ENCODE measurements at places on chromosomes 11 and 22.
A peak's percentile ranks its signal among the peaks of the same experiment; 100 is the strongest.

- DNase-seq, result no peak
Measured at GRCh38 chr11:65539744-65540289, 14.9 kb downstream of the SCYL1 start.

DNA sequence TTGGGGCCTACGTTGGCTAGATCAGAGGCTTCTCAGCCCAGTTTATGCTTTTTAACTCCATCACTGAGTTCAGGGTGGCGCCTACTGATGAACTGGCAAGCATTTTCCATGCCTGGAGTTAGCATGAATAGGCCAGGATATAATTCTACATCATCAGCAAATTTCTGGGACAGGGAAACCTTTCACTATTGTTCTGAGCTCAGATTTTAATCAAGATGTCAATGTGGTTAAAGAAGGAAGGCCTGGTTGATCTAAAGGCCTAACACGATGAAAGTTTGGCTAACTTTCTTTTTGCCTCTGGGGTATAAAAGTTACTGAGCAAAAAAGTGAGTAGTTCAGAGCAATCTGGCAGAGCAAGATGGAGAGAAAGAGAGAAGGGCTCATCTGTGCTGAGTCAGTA lies 21.7 kb upstream of the IFITM3 start:
- DNase-seq, result no peak

DNA sequence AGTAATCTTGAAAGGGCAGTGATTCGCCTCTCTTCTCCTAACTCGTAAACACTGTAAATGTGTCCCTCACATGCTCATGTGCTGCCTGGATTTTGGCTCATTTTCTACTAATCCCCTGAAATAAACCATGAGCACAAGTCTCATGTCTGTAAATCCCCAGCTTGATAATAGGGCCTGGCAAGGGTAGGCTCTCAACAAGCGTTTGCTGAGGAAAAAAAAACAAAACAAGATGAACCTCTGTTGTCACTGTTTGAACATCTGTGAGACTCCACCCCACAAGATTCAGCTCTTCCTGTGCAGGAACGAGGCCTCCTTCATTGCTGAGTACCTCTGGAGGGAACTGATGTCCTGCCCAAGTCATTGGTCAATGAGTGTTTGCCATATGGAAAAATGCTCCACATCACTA lies 4.5 kb upstream of the CYB5R2 start:
- no peak for DNase-seq

- no peak for DNase-seq
Measured at GRCh38 chr22:20792966-20793728, 19.2 kb downstream of the SERPIND1 start.

DNA sequence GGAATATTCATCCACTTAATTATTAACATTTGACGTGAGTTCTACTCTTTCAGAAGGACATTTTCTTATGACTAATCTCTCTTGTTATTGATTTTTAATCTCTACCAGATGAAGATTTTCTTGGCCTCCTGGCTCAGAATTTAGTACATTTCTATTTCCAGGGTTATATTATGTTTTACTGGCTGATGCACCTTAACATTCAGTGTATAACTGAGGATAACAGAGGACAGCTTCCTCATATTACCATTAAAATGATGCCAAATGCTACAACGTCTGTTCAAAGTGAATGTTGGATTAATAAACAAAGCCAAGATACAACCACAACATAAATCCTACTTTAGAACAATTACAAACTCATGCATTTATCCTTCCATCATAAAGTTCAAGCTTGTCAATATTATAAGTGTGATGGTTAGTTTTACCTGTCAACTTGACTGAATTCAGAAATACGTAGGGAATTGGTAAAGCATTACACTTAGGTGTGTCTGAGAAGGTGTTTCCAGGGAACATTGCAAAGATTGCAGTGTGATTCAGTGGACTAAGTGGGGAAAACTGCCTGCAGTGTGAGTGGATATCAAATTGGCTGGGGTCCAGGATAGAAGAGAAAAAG lies 485.2 kb downstream of the LRRC4C start:
- no peak for DNase-seq

DNA sequence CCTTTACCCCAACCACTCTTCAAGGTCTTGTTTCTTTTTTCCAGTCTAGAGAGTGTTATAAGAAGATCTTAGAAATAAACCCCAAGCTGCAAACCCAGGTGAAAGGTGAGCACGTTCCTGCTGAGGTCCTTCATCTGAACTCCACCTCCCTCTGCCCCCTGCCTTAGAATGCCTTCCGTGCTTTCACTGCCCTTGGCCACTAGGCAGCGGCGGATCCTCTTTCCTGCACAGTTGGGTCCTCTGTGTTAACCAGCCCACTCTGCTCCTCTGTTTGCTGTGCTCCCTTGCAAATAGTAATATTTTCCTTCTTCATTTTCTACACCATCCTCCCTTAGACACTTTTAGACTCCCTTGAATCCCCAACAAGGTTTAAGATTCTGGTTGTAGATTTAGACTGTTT lies 24.3 kb downstream of the TTC12 start:
- DNase-seq, result no peak

- DNase-seq, result no peak
Measured at GRCh38 chr11:116702772-116703385, 69.9 kb downstream of the BUD13 start.

GRCh38 chr11:131661132-131661531 lies 290.7 kb downstream of the NTM start:
- DNase-seq, result no peak

- no peak for DNase-seq
Measured at GRCh38 chr11:43952020-43952400, 9.6 kb downstream of the C11orf96 start.

DNA sequence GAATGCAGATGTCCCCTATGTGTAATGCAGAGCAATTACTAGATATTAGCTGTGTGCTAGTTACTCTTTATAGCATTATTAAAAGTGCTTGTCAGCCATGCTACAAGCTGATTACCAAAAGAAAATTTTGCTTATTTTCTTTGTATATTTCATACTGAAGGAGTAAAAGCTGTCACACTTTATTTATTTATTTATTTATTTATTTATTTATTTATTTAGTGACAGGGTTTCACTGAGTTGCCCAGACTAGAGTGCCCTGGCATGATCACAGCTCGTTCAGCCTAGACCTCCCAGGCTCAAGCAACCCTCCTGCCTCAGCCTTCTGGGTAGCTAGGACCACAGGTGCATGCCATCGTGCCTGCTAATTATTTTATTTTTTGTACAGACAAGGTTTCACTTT lies 4.3 kb upstream of the MTNR1B start:
- no peak for DNase-seq

- DNase-seq, result no peak
Measured at GRCh38 chr11:70763606-70764005, 365.3 kb downstream of the CTTN start.

GRCh38 chr11:122441666-122442035 lies 213.9 kb upstream of the UBASH3B start:
- DNase-seq, result no peak

DNA sequence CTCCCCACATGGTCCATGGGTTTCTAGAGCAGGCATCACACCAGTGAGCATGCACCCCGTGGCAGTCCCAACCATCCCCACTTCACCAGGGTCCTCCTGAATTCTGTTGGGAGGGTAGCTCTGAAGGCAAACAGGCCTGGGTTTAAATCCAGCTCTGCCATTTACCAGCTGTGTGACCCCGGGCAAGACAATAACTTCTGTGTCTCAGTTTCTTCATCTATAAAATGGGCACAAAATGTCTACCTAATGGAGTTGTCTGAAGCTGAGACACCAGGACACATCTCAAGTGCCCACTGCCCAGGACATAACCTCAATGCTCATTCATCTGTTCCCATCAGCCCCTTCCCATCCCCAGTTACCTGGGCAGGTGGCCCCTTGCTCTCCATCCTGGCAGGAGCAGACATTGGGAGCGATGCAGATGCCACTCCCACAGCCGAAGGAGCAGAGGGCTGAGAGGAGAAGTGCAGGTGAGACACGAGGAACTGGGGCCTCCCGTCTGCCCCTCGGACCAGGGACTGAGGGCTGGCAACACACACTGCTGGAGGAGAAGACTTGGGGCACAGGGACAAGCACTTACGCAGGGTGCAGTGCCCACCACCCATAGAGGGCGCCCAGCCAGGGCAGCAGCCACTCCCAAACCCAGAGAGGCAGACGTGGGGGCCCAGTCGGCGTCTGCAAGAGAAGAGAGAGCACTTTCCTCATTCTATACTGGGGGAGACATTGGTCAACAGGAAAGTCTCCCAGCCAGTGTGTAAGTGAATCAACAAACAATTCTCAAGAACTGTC lies 4.0 kb downstream of the VWCE start:
- no peak for DNase-seq

- peak; percentile 51 for DNase-seq
Measured at GRCh38 chr11:89495951-89496350, 4.8 kb upstream of the NOX4 start.

DNA sequence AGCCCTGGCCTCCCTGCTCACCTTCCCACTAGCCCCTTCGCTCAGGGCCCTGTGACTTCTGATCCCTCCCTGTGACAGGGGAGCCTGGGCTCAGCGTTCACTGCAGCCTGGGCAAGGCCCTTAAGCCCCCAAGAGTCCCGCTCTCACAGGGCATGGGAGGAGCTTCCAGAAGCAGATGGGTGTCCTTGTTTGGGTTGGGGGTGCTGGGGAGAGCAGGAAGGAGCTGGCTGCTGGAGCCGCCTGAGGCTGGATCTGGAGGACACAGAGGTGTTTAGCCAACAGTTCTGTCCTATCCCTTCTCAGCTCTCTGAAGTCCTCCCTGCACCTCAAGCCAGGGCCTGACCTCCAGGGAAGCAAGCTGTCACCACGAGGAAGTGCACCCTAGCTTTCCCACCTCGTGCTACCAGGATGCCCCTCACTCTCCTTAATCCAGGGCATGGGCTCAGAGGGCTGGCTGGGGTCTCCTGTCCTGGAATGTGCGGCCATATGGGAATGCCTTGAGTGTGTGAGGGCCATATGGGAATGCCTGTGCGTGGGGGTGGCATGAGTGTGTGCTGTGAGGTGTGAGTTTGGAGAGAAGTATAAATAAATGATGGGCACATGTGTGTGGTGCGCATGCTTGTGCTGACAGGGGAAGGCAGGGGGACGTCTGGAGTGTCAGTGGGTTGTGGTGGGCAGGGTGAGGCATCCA lies 25.0 kb upstream of the TUB start:
- DNase-seq, result no peak

DNA sequence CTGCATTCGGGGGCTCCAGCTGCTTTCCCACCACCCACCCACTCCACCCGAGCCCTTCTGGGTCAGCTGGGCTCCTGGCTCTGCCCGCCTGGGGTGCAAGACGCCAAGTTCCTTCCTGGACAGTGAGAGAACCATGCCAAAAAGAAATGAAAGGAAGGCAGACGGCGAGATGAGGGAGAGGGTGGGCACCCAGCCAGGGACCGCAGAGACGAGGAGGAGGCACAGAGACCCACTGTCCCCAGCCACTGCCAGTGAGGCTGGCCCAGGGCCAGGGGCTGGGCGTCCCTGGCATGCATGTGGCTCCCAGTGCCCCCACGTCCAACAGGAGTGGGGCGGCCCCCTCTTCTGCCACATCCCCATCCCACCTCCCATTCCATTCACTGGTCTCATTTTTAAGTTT lies 10.8 kb upstream of the CD81 start:
- no peak for DNase-seq

DNA sequence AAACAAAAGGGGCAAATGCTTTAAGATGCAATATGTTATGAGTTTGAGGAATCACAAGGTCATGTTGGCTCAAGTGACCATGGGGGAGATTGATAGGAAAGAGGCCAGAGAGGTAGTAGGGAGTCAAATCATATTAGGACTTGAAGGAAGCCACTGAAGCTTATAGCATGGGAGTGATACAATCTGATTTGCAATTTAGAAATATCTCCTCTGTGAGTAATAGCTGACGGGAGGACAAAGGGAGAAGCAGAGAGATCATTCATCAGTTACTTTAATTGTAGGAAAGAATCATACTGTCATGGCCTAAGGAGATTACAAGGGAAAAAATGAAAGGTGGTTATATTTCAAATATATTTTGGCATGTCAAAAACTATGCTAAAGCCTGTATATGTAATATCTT lies 793.6 kb upstream of the RAG2 start:
- DNase-seq, result no peak

DNA sequence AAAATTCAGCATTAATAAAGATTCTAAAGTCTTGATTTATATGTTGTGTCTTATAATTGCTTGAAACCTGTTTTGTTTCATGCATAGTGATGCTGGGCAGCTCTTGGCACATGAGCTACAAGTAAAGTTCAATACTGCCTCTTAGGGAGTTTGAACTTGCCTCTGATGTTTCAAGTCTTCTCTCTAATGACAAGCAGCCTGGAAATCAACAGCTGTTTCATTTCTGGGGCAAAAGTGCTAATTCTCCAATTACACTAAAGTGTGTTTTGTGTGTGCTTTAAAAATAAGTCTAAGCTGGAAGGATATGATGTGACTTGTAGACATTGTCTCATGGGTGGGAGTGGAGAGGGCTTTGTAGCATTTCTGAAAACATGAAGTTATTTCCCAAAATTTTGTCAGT lies 23.7 kb upstream of the SESN3 start:
- no peak for DNase-seq

- no peak for DNase-seq
Measured at GRCh38 chr11:115199481-115200069, 304.6 kb downstream of the CADM1 start.

- no peak for DNase-seq
Measured at GRCh38 chr11:130725421-130726233, 190.7 kb downstream of the SNX19 start.

DNA sequence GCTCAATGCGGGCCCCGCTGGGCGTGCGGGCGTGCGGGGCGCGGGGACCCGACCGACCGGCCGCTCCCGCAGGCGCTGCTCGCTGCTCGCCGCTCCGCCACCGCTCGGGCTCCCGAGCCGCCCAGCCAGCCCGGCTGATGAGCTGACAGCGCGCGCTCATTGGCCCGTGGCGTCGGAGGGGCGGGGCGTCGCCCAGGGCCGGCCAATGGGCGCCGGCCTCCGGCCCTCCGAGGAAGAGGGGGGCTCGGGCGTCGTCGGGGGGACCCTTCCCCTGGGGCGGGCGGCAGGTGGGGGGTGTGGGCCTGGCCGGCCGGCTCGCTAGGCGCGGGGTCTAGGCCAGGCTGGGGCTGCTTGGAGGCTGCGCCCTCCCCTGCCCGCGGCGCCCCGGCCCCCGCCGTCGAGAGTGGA lies at the start of gene SCUBE1:
TSS of gene SCUBE1 (minus strand) at position 111 of the 408 bp plus-strand sequence. CDS start 111 bp downstream, outside the sequence.
- no peak for DNase-seq

All from AG04450 (cell line).